Kidney tubule cell (primary cell): ENCODE measurements at places on chromosomes 5 and 9.

DNA sequence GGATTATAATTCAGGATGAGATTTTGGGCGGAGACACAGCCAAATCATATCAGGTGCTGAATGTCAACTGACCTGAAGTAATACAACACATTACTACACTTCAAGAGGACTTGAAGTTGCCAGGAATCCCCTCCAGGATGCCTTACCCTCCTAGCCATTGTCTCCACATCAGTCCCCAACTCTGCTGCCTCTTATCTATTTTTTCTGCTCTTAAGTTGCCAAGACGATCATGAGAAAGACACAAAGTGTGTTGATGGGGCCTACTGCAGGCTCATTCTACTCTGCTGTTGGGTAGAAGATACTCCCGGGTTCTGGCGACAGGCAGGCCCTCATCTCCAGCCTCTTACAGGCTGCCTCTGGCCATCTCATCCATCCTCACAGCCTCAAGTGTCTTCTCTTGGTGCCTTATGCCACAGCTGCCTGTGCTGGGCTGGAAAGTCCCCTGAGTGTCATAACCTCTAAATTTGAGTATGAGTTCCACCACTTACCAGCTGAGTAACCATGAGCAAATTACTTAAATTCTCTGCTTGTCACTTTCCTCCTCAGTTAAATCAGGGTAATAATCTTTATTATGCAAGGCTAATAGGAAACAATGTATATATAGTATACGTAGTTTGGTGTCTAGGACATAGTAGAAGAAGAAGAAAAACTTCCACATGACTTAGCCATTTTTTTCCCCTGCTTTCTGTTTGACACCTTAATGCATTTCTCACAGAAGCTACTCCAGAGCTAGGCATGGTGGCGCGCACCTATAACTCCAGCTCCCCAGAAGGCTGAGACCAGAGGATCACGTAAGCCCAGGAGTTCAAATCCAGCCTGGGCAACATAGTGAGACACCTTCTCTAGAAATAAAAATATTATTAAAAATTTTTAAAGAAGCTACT, 73.0 kb upstream of the SNX2 start:
- no peak for DNase-seq

DNA sequence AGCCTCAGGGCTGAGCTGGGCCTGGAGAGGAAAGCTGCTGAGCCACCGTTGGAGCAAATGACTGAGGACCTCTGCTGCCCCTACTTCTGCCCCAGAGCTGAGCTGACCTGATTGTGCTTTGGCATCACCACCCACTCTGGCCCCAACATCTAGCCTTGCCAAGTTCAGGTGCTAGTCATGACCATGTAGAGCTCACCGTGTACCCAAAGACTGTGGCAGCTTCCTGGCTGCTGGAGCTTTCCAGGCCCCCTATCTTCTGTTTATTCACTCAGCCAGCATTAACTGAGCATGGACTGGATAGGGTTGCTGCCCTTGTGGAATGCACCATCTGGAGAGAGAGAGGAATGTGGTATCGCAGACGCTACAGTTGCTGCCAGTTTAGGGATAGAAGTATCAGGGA, 49.1 kb downstream of the JADE2 start:
- peak; percentile 69 for DNase-seq

DNA sequence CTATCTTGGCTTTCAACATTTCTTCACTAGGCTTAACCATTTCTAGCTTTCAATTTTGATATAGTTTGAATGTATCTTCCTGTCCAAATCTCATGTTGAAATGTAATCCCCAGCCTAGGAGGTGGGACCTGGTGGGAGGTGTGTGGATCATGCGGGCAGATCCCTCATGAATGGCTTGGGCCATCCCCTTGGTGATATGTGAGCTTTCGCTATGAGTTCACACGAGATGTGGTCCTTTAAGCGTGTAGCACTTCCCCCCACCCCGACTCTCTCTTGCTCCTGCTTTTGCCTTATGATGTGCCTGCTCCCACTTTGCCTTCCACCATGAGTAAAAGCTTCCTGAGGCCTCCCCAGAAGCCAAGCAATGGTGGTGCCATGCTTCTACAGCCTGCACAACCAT, 40.6 kb downstream of the PHAX start:
- no peak for DNase-seq

GRCh38 chr9:91071184-91071990, 269.8 kb downstream of the SYK start:
- DNase-seq = peak; percentile 88

DNA sequence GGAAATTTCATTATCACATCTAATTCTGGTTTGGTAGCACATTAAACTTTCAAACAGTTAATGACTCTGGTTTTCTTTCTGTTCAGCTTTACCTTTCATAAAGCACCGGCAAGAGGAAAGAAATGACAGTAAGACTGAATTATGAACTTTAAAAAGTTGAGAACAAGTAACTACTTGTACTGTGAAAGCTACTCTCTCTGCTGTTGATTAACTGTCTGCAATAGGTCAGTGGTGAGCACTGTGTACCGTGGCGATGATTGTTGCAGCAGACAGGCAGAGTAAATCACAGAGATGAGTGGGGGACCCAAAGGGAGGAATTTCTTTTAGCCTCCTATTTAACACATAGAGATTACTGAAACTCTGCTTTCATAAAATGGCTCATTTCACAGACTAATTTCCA, 74.0 kb upstream of the MEF2C start:
- DNase-seq = no peak

GRCh38 chr9:124133727-124134126, 122.2 kb downstream of the LHX2 start:
- DNase-seq = peak; percentile 29

GRCh38 chr5:91500758-91501157, 117.6 kb upstream of the ARRDC3 start:
- no peak for DNase-seq

GRCh38 chr5:61333954-61334867, 2.2 kb downstream of the ZSWIM6 start:
- DNase-seq = no peak

DNA sequence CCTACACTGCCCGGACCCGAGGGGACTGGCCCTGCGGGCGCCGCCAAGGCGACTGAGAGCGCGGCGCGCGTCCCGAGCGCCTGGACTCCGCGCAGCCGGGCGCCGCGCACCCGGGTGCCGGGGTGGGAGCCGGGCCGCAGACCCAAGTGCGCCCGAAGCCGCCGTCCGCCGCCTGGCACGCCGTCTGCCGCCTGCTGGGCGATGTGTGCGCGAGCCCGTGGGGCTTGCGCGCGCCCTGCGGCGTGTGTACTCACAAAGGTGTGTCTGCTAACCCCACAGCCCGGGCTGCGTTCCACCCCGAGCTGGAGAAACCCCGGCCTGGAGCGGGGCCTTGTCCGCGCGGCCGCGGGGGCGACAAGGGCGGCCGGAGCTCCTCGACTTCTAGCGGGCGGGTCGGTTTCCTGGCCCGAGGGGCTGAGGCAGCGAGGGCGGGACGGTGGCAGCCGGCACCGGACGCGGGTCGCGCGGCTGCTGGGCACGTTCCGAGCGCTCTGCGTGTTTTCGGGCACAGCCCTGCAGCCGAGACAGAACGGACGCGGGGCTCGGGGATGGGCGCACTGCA, 1.1 kb upstream of the ZSWIM6 start:
- DNase-seq = peak; percentile 89

- DNase-seq = no peak
Measured at GRCh38 chr5:56433039-56433617, 200.0 kb upstream of the ANKRD55 start.

DNA sequence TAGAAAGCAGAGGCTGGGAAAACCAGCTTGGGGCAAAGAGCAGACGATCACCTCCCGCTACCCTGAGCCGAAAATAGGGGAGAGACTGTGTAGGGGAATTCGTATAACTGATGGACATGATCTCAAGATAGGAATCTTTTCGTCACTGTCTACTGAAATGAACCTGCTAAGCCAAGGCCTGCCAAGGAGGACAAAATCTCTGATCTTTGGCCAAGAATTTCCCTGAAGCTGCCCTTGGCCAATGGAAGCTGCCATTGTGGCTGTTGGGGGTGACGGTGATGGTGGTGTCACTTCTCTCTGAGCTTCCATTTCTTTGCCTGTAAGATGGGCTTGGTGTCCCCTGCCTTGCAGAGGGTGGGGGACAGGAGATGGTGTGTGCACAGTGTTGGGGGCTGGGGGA, 3.3 kb upstream of the PTGES start:
- no peak for DNase-seq

DNA sequence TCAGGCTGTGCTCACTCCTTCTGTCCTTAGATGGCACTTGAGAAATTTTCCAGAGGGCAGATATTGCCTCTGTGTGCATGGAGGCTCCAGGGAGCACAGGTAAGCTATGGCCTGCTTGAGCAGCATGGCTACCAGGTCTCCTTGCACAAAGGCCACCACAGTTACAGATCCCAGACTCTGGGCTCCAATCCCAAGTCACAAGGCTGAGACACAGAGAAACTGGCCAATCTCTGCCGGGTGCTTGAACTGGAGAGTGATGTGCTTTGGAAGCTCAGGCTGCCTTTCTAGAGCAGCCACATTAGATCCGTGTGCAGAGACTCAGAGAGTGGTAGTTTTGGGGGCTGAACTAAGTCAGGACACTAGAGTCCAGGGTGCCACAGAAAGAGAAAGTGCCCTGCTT, 145.7 kb downstream of the SEMA6A start:
- DNase-seq = no peak

DNA sequence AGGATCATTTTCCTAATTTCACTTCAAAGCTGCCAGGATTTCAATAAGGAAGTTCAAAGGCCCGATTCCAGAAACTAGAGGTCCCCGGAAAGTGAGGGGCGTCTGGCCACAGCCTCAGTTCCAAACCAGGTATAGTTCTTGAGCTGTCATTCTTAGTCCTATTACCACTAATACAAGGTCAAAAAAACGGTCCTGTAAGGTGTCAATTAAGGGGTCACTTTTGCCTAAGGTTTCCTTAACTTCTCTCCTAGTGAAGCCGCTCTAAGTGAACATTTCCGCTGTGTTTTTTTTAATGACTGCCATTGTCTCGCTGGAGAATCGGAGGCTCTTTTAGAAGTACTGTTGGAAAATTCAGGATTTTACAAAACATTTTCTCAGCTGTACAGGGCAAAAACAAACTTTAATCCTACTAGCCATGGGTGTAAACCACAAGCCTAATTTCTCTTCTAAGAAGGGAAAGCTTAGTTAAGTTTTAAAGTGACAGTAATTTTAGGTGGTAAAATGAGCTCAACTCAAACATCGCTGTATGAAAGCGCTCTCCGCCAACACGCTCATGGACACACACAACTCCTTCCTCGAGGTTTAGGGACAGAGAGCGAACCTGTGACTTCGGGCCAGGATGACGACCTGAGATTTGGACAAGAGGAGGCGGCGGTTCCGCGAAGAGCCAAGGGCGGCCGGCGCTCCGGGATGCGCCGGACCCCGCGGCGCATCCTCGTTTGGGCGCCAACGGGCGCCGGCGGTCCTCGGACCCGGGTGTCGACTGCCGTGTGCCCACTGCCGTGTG, 76.7 kb upstream of the IFNE start:
- peak; percentile 50 for DNase-seq

DNA sequence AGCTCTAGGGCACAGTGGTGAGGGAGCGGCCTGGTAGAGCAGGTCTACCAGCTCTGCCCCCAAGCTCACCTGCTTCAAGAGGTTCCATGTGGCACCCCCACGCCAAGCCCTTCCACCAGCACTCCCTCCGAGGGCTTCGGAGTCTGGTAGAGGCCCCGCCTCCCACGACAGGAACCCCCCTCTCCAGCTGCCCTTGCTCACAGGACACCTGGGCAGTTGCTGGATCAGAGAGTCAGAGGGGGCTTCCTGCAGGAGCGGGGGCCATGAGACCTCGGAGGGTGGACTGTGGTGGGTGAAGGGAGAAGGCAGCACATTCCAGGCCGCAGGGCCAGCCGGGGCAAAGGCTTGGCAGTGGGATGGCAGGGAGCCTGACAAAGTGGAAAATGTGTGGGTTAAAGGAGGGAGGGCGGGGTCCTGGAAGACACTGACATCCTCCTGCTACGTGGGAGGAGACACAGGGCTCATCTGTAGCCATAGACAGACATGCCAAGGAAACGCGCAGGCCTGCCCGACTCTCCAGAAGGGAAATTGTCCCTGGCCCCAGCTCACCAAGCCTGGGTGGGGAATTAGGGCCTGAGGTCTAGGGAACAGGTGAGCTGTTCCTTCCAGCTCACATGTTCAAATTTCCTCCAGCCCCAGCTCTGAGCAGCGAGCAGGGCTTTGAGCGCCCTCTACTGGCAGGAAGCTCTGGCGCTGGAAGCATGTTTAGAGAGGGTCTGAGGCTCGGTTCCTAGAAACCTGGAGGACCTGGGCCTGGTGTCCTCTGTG, 74.2 kb downstream of the NTNG2 start:
- DNase-seq = peak; percentile 71

- no peak for DNase-seq
Measured at GRCh38 chr5:75519761-75520160, 8.1 kb downstream of the POLK start.

- no peak for DNase-seq
Measured at GRCh38 chr5:90569084-90569483, 10.5 kb downstream of the ADGRV1 start.

- peak; percentile 54 for DNase-seq
Measured at GRCh38 chr5:58444805-58445204, 15.1 kb downstream of the PLK2 start.

- DNase-seq = peak; percentile 78
Measured at GRCh38 chr9:136283291-136284235, 20.3 kb downstream of the CCDC187 start.

GRCh38 chr9:95834281-95834907, 41.1 kb upstream of the ERCC6L2 start:
- no peak for DNase-seq

- DNase-seq = no peak
Measured at GRCh38 chr9:113409883-113410206, 630 bp downstream of the POLE3 start.

DNA sequence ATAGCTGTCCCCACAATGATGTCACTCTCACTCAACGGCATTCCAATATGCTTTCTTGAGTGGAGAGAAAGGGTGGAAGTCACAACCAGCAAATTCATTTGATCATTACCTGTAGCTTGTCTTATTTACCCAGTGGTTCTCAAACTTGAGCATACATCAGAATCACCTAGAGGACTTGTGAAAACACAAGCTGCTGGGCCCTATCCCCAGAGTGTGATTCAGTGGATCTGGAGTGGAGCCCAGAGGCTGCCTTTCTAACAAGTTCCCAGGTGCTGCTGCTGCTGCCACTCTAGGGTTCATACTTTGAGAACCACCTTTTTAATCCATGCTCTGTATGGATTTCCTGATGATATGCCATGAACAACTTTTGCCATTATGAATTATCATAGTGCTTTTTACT, 94.7 kb downstream of the KLHL3 start:
- DNase-seq = peak; percentile 29

- no peak for DNase-seq
Measured at GRCh38 chr5:14331386-14331781, 188.2 kb downstream of the TRIO start.

GRCh38 chr9:116594547-116594946, 92.6 kb upstream of the TRIM32 start:
- DNase-seq = peak; percentile 93
